ENCODE measurements at places on chromosomes 1 and 21.

GRCh38 chr1:34828611-34829010 is 30.9 kb downstream of the SMIM12 start:
- no peak for DNase-seq

- no peak for DNase-seq
These were observed 2.4 kb downstream of the TSPEAR start for GRCh38 chr21:44708866-44709425.

DNA sequence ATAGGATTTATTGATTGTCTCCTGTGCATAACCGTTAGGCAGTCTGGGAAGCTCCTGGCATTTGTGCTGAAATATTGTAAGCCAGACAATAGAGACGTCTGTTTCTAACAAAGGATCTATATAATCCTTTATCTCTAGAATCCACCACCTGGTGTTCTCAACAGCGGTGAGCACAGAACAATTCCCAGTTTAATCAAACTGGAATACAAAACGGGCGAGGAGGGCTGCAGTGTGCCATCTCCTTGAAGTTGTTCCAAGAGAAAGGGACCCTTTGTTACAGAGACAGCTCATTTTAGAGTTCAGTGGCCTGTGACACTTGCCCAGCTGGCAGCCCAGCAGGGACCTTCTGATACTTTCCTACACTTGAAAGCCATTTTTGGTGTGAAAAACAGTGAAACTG is 162.8 kb upstream of the IVNS1ABP start:
- no peak for DNase-seq

DNA sequence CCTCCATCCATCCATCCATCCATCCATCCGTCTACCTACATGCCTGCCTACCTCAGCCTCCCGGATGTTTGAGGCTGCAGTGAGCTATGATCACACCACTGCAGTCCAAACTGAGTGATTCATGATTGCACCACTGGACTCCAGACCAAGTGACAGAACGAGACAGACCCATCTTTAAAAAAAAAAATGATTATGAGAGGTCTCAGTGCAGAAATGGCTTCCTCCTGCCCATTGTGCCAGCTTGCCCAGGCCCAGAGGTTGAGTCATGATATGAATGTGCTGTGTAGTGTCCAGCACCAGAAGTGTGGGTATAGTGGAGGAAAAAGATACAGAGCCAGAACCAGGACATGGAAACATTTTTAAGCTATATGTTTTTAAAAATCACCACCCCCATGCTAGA is 149.9 kb downstream of the KIF26B start:
- no peak for DNase-seq

DNA sequence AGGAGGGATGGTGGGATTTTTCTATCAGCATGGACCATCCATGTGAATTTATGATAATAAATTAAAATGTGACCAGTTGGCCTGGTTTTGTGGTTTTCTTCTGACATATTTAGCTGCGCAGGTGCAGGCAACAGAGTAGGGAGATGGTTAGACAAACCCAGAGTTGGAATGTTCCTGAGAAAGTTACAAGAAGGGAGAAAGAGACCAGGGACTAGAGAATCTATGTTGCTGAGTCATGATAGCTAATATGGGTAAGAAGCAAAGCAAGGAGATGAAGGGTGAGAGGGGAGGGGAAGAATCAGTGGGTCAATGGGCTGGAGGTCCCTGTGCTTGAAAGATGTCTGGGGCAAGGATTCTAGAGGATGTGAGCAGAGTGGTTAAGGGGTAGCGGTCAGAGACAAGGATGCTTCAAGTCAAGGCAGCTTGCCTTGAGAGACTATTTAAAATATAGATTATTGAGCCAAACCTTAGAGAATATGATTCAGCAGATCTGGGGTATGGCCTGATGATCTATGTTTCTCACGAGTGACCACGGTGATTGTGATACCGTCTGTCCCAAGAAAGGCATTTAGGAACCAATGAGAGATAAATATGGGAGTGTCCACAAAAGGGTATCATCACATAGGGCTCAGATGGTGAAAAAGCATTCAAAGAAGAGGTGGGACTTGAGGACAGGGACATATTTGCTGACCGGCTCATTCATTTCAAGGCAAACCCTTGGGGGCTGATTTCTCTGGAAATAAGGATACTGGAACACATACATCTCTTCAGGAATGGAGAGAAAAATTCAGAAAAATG is 219.7 kb upstream of the PLD5 start:
- DNase-seq: no peak

DNA sequence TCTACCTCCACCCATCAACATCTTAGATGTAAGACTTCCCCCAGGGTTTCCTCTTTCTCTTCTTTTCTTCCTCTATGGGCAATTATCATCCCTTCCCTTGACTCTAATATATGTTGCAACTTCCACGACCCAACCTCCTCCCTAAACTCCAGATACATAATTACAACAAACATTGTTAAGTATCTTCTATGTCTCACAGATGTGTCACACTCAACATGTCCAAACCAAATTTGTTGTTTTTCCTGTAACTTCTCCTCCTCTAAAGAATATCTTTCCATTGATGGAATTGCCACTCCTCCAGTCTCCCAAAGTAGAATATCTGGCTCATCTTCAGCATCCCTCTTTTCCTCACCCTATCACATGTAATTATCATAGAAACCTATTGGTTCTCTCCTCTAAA is 314.2 kb downstream of the RWDD3 start:
- DNase-seq: no peak
